ENCODE measurements at places on chromosomes 6 and 20.
A peak's percentile ranks its signal among the peaks of the same experiment; 100 is the strongest.

- DNase-seq, result no peak
Observed at GRCh38 chr20:46636514-46636913, 14.7 kb downstream of the SLC13A3 start.

GRCh38 chr20:41179961-41180360 is 42.6 kb downstream of the PLCG1 start:
- DNase-seq, result no peak

GRCh38 chr20:6780433-6781190 is 13.1 kb downstream of the BMP2 start:
- no peak for DNase-seq

DNA sequence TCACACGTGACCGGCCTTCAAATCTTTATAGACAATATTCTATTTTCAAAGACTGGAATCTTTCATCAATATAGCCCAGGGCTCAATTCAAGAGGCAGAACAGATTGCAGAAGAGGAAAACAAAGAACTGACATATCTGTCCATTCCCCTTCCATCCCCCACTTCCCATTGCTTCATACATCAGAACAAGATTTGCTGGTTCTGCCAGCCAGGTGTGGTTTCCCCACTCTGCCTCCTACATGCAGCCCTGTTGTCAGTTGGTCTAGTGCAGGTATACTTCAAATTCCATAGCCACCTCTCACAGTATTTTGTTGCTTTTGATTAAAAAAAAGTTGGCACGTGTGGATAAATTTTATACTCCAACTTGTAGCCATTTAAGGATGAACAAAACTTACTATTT is 174.9 kb downstream of the CD109 start:
- DNase-seq, result no peak

GRCh38 chr6:28380381-28380780 is 19.2 kb downstream of the ZSCAN12 start:
- no peak for DNase-seq

DNA sequence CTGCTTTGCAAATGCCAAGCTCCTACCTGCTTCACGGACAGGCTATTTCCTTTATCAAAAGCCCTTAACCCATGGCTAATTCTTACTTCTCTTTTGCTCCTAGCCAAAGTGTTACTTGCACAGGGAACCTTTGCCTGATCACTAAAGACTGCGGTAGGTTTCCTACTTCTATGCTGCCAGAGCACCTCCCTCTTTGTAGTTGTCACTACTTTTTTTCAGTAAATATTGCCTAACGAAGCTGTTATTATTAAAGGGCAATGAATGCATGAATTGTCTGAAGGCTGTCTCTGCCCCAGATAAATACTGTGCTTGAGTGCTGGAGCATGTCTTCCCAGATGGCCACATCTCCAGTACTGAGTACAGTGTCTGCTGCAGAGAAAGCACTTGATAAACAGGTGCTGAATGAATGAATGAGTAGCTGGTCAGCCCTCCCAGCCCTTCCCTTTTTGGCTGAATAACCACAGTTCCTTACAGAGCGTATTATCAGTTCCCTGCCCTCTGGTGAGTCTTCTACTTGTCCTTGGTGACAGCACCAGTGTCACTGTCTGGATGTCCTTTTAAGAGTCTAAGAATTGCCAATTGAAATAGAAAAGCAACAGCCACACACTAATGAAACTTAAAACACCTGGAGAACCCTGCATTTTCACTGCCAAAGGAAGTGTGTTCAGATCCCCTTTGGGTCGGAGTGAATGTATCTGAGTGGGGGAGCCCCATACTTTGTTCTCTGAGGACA is 73.6 kb upstream of the TRAF3IP2 start:
- DNase-seq, result no peak

- DNase-seq, result no peak
Observed at GRCh38 chr6:139530561-139530960, 156.1 kb upstream of the CITED2 start.

DNA sequence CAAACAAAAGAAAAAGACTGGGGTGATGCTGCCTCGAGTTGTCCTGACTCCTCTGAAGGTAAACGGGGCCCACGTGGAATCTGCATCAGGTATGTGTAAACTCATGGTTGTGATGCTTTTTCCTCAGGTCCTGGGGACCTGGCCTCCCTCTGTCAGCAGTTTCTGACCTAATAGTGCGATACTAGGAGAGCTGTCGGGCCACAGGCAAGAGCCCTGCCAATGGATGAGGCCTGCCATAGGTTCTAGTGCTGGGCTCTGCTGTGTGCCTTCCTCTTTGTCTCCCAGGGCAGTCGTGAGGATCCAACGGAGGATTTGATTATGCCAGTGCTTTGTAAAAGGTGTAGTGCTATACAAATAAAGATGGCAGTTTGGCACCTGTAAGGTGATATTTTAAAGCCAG is 71.2 kb downstream of the ASXL1 start:
- DNase-seq, result no peak

DNA sequence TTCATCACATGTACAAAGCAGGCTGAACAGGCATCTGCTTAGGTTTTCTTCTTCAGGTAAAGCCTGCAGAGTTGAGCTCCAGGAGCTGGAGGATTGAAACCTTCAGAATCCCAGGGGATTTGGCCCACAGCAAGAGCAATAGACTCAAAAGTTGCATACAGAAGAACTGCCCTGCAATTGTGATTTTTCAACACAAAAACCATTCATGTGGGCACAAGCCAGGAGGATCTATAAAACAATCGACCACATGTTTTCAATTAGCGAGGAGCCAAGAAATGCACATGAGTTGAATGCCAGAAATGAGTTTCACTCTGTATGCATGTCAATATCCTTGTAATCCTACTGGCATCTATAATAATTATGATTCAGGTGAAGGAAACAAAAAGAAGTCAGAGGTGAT is 576.4 kb downstream of the HDGFL1 start:
- no peak for DNase-seq

- no peak for DNase-seq
Observed at GRCh38 chr6:72271531-72271930, 350.3 kb upstream of the KCNQ5 start.

DNA sequence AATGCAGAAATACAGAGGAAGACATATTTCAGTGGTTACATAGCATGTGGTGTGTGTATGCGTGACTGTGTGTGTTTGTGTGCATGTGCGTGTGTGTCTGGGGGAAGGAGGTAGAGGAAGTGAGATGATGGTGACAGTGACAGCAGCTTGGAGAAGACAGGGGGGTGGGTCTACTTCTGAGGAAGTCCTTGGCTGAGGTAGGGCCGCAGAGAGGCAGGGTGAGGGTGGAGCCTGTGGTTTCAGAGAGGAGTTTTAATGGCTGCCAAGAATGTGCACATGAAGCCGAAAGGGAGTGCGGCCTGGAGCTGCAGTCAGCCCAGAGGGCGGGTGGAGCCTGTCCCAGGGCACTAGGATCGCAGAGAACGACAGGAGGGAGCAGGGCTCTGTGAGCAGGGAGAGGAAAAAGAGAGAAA is 22.7 kb upstream of the RNF24 start:
- peak; percentile 88 for DNase-seq

DNA sequence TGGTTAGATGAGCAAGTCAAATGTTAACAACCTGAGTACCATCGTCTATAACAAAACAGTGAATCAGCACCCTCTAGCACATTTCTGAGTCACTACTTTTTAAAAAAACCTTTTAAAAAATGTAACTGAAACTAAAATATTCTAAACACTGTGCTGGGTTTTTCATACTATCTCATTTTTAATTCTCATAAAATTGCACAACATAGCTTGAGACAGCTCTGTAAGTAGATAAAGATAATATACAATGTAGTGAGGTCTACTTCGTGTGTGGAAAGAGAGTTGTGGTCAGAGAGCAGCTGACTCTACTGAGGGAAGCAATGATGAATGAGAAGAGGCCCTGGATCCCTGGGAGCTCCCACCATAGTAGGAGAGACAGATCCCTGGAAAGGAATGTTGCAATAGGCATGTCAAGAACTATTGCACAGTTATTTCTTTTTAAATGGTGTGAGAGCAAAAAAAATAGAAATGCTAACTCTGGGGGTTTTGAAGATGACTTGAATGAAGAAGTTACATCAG is 13.6 kb upstream of the CALHM6 start:
- no peak for DNase-seq

- no peak for DNase-seq
Observed at GRCh38 chr6:101633081-101633480, 239.6 kb downstream of the GRIK2 start.

DNA sequence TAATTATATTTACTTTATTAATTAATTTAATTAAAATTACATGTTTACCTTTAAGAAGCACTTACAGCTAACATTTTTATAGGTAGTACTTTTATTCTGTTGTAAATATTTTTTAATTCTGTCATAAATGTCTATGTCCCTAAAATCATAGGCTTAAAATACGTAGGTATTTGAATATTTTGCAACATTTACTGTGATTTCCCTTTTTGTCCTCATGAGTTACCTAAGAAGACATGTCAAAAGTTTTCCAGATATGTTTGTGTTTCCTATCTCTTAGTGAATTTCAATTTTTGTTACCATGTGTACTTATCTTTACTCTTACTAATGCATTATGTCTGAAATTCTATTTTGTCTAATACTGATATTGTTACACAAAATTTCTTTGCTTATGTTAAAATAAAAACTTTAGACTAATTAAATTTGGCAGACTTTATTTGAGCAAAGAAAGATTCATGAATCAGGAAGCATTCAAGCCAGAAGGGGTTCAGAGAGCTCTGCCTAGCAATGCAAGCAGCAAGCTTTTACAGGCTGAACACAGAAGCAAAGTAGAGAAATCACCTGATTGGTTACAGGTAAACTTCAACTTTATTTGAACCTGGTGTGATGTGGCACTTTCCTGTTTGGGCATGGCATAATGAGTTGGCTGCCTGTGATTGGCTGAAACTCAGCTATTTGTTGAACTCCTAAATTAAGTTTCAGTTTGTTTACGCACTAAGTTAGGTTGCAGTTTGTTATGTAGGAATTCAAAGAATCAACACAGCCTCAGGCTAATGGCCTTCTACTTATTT is 123.2 kb upstream of the TMEM170B start:
- DNase-seq, result no peak

GRCh38 chr6:100376103-100376502 is 88.6 kb downstream of the SIM1 start:
- DNase-seq, result peak; percentile 1

DNA sequence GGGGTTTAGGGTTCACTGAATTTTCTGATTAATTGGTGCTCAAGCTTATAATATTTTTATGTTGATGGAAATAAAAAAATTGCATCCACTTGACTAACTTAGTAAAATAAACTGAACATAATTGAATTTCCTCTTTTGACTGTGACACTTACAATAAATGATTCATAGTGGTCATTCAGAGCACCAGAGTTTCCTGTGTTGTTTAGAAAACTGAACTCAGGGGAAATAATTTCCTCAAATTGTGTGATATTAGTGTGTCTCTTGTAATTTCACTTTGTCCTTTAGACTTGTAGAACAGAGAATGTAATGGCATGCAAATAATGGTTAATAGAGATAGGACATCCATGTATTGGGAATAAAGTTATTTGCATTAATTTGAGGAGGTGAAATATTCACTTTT is 319.7 kb upstream of the MAN1A1 start:
- DNase-seq, result no peak

DNA sequence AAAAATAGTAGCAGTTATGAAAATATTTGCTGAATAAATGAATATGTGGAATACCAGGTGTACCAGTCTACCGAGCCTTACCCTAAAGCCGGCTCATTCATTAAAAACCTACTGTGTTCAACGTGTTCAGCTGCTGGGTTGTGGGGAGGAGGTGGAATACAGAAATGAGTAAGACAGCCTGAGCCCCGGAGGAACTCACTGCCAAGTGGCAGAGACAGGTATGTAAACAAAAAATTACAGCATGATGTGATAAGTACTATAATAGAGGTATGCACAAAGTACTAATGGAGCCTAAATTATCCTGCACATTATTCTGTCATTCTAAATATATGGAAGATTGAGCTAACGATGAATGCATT is 6.8 kb upstream of the ADTRP start:
- DNase-seq, result no peak

GRCh38 chr6:147528511-147529145 is 20.1 kb downstream of the SAMD5 start:
- no peak for DNase-seq

GRCh38 chr6:112800916-112801315 is 453.8 kb downstream of the RFPL4B start:
- no peak for DNase-seq
